ENCODE measurements at places on chromosomes 5 and 9.

DNA sequence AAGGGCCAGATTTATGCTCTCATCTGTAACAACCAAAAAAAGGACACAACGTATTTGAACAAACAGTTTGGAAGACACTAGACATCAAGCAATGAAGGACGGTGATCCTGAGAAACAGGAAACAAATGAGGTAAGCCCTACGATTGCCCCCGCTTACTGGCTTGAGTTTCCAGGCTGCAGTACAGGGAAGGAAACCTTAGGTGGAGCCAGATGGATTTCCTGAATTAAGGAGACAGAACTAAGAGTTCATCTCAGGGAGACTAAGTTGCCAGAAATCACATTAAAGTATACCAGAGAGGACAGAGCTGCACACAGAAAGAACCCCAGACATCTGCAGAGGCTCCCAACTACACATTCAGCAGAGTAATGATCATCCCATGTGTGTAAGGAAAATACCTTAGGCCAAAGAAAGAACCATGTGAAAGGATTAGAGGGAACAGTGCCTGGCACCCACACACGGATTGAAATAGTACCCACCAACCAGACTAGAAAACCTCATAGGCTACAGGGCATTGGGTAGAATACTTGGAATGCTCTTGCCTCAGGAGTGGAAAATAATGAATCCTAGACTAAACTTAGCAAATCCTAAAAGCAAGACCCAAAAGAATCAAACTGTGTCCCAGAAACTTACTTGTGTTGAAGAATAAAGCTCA is 99.3 kb upstream of the NIPBL start:
- no peak for DNase-seq

GRCh38 chr9:5596173-5596572 is 32.7 kb upstream of the RIC1 start:
- DNase-seq: no peak

- peak; percentile 66 for DNase-seq
These were observed 648.2 kb downstream of the MAT2B start for GRCh38 chr5:164153469-164154172.

DNA sequence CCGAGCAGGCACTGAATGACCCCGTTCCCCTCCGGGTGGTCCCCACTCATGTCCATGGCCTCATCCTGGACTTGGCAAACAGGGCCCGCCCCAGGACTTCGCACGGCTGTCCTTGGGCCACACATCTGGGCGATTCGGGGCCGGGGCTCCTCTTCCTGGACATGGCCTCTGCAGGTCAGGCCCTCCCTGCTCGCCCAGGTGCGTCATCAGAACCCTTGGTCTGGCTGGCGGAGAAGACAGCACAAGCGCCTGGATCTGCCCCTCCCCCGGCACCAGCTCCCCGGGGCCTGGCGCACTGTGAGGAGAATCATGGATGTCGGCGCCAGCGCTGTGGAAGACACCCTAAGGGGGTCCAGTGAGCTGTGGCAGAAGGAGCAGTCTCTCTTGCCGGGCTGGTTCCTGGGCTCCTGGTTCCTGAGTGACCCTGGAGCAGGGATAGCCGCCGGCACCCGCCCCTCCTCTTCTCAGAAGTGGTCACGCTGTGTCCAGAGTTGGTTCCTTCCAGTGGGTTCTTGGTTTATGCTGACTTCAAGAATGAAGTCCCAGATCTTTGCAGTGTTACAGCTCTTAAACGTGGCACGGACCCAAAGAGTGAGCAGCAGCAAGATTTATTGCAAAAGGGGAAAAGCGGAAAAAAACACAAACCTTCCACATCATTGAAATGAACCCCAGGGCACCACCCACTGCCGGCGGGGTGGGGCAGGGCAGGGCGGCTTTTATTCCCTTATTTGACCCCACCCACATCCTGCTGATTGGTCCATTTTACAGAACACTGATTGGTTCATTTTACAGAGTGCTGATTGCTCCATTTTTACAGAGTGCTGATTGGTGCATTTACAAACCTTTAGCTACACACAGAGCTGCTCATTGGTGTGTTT is 25.9 kb upstream of the SLC12A7 start:
- no peak for DNase-seq

- no peak for DNase-seq
These were observed 1060.1 kb downstream of the PTPRD start for GRCh38 chr9:9552665-9553064.

GRCh38 chr5:135007749-135008363 is 26.2 kb downstream of the PITX1 start:
- no peak for DNase-seq

All from fibroblast of upper back skin (primary cell).